ENCODE measurements at places on chromosomes 3 and 15.

- DNase-seq, result no peak
These were observed 14.2 kb upstream of the MAGI1 start for GRCh38 chr3:66052721-66053549.

- DNase-seq, result no peak
These were observed 157.9 kb downstream of the TLE3 start for GRCh38 chr15:69939513-69940440.

GRCh38 chr15:38701149-38701548 is 136.5 kb upstream of the RASGRP1 start:
- no peak for DNase-seq

GRCh38 chr15:44670087-44670950 is 6.9 kb upstream of the SPG11 start:
- no peak for DNase-seq

Data from NAMALWA (cell line).